Breast epithelium (tissue), 4 donors: ENCODE measurements at places on chromosomes 13 and 19.

DNA sequence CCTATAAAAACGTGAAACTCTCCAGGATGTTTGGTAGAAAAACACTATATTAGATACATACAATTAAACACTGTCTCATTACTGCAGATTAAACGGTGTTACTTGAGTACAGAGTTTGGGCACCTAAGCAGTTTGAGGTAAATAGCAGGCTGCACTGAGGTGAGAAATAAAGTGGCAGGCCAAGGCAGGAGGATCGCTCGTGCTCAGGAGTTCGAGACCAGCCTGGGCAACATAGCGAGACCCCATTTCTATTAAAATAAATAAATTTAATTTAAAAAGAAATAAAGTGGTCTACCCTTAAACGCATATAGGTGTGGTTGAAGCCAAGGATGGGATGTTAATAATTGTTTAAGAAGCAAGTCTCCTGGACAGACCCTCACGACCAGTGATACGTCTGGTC lies 1.2 kb downstream of the PSPC1 start:
- no peak for DNase-seq

DNA sequence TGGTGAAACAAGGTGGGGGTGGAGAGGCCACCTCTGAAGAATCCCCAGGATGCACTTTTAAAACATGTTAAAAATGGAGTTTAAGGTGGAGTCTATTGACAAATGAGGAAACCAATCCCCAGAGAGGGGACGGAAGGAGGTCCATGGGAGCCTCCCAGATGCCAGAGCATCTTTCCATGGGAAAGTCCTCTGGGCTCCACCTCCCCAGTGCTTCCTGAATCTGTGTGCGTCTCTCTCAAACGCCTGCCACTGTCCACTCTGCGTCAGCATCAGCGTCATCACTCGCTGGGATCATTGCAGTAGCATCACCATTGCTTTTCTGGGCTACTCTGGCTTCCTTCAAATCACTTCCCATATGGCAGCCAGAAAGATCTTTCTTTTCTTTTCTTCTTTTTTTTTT lies 6.2 kb downstream of the GPR4 start:
- no peak for DNase-seq

- no peak for DNase-seq
These were observed 1189.7 kb downstream of the EFNB2 start for GRCh38 chr13:105345730-105346129.

GRCh38 chr19:7863157-7863970 lies 10.8 kb downstream of the PRR36 start:
- no peak for DNase-seq

- DNase-seq, result no peak
These were observed 55.4 kb upstream of the ATP12A start for GRCh38 chr13:24624801-24625231.

GRCh38 chr19:5101871-5102270 lies 133.0 kb downstream of the KDM4B start:
- no peak for DNase-seq

GRCh38 chr19:17625043-17625442 lies 63.1 kb downstream of the UNC13A start:
- no peak for DNase-seq

DNA sequence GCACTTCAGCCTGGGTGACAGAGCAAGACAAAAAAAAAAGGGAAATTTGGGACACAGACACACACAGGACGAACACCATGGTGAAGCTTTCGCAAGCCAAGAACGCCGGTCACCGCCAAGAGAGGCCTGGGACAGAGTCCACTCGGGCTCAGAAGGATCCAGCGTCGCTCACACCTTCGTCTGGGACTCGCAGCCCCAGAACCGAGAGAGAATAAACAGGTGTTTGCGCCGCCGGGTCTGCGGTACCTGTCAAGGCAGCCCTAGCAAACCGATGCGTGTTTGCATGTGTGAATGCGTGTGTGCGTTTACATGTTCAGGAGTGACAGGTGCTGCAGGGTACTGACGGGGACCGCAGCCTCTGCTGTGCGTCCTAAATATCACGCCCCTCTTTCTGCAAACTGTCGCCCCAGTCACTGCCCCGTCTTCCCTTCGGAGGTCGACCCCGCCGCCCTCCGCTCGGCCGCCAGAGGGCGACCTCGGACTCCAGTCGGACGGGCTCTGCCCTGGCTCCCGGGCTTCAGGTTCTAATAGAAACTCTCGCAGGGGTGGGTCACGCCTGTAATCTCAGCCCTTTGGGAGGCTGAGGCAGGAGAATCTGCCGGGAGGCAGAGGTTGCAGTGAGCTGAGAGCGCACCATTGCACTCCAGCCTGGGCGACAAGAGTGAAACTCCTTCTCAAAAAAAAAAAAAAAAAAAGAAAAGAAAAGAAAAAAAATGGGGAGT lies 11.8 kb upstream of the CSNK1G2 start:
- DNase-seq, result peak; percentile 73

DNA sequence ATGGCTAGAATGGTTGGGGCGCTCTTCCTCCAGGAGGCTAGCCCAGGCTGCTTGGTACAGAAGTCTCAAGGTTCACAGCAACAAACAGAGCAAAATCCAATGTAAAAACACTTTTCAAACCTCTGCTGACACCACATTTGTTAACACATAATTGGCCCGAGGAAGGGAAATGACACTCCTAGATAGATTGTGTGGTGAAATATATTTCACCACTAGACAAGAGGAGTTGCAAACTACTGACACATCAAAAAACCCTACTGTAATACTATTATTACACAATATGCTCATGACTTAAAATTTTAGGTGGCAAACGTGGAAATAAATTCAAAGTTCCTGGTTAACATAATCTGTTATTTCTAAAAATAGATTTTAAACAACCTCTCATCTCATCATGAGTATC lies 643.6 kb downstream of the PCDH9 start:
- DNase-seq, result no peak

DNA sequence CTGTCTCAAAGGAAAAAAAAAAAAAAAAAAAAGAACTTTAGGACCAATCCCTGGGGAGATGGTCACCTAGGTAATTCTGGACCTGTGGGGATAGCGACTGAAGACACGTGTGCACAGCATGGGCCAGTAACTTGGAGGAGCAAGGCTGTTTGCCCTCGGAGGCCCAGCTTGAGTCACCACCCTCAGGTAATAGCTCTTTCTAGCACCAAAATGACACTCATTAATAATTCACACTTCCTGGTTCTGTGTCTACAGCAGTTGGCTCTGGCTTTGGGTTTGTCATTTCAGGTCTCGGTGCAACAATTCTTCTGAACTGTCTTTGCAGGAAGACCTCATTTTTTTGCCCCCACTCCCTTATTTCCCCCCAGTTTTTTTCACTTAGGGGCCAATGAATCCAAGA lies 3.9 kb upstream of the ATP11A start:
- no peak for DNase-seq

DNA sequence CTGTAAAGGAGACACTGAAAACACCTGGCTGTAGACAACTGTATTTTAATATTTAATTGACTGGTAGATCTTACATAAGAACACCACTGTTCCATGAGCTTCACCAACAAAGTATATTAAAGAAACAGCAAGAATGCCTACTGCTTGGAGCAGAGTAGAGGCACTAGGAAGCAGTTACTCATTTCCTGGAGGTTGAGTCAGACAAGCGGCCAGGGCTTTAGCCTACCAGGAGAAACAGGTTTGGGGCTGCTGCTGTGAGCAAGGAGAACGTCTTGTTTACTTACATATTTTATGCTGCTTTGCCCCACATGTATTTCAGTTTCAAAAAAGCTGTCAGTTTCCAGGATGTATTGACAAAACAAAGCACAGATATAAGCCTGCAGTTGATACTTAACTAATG lies 33.4 kb downstream of the ALG5 start:
- no peak for DNase-seq

DNA sequence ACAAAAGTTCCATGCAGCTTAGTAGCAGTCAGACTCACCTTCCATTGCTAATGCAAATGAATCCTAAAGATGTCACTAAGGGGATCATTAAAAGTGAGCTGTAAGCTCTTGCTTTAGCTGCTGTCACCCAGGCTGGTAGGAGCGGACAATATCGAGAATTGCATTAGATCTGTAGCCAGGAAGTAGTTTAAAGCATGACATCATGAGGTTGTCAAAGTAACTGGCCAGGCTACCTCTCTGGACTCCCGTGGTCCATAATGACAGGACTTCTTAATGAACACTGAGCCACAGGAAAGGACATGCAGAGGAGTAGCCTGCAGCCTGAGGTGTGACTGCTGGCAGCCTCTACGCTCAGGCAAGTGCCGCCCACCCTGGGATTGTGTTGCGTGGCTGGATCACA lies 522.3 kb upstream of the NBEA start:
- DNase-seq, result no peak

- no peak for DNase-seq
These were observed 172.4 kb downstream of the SLC7A1 start for GRCh38 chr13:29423050-29423449.

DNA sequence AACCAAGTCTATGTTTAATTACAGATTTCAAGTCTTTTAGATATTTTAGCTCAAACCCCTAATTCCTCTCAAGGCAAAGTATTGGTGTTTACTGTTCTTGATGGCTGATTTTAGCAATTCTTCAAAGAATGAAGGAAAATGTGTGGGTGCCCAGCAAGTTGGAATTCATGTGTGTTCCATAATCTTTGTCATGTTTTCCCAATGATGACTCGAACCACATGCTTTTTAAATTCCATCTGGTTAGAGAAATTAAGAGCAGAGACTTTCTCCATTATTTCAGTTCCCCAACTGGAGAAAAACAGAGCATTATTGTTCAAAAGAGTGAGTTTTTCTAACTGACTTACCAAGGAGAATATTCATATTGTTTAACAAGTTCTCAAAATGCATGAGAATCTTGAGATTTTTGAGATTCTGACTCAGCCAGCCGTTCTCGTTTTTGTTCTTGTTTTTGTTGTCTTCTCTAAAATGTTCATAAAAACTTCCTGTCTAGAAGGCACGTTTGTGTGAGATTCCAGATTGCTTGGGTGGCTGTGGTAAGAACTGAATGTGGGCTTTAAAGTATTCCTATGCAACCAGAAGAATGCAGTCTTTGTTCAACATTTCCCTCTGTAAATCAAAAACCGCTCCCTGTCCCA lies 404.7 kb downstream of the IRS2 start:
- no peak for DNase-seq

DNA sequence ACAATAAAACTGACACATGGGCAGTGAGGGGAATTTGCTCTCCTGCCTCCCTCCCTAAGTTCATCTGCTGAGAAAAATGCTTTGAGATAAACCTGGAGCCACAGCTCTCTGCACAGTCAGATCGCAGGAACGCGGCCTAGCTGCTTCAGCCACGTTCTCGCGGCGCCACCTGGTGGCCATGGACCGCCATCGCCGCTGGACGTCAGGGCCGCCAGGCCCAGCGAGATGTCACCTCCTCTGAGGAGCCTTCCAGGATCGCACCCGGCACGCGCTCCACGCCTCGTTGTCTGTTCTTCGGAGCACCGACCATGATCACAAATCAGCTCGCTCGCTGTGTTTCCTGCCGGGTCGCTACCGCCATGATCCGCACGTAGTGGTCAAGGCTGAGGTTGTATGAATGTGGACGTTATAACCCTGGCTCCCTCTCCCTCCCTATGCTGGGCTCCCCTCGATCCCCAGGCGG lies 20.6 kb upstream of the USP29 start:
- peak; percentile 61 for DNase-seq

- no peak for DNase-seq
These were observed 299.0 kb downstream of the ITGBL1 start for GRCh38 chr13:101751488-101751887.

DNA sequence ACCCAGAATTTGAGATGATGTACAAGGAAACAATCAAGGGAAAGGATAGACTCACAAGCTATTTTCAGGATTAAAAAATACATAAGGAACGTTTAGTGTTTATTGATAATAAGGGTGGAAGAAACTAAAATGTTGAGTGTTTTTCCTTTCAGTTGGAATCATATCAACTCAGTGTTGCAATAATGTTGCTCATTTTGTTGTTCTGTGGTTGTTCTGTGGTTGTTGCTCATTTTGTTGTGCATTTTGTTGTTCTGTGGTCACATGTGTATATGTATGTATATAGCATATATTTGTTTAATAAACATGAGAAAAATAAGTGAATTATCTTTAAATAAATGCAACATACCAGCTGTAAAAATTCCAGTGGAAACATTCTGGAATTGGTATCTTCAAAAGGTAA lies 262.4 kb upstream of the SPRY2 start:
- no peak for DNase-seq

- no peak for DNase-seq
These were observed 52.8 kb downstream of the SPTBN4 start for GRCh38 chr19:40519352-40520322.

DNA sequence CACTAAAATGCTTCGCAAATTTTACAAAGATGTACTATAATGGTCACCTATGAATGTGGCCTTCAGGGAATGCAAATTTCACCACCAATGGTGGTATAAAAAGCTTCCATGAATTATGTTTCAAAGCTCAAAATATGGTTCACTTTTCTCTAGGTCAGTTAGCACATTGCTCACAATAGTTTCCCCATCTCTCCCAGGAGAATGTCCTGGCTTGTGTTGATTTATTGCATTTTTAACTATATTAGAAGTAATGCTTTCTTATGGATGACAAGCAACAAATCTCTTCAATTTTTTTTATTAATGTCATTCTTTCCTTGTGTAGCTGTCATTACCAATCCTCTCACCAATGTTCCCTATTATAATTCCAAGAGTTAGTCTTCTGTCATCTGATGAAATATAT lies 621.2 kb downstream of the TBC1D4 start:
- DNase-seq, result no peak

GRCh38 chr13:80319004-80319403 lies 21.9 kb downstream of the SPRY2 start:
- DNase-seq, result no peak

GRCh38 chr19:43354305-43354627 lies 780 bp downstream of the CD177 start:
- no peak for DNase-seq

DNA sequence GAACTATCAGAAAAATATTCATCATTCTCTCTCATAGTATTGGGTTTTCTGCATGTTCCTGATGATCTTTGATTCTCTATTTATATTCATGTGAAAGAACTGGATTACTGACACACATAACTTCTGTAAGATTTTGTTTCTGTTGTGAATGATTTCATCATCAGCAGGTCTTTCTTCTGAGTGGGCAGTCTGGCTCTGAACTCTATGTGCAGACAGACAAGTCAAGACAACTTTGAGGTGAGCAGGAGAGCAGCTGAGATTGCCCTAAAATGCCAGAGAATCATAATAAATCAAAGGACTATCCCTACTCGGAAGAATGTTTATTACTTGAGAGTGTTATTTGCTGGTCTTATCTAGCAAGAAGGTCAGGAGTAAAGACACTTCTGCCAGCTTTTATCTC lies 652.1 kb upstream of the GPC6 start:
- no peak for DNase-seq

- no peak for DNase-seq
These were observed 14.2 kb downstream of the MEIS3 start for GRCh38 chr19:47405197-47405550.

DNA sequence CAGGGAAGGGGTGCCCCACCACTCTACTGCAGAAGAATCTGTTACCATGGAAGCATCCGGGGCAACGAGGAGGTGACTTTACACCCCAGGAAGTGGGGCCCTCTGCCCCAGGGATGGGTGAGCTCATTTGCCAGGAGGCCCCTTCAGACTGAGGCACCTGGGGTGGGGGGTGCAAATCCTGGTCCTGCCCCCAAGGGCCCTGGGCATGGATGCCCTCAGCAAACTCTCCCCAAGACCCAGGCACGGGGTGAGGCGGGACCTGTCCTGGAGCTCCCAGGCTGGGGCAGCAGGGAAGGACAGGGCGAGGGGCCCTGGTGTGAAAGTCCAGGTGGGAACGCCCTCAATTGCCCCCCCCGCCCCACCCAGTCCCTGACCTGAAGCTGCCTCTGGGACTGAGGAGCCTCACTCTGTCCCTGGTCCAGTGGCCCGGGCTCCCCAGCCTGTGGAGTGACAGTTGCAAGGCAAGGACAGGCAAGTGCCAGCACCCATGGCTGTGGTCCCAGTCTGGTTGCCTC lies 52.5 kb downstream of the C1QTNF9 start:
- DNase-seq, result no peak
